MCF 10A (cell line): ENCODE measurements at places on chromosomes 7 and 10. TPM values are rescaled to one million over a fixed set of nuclear protein-coding genes. Genes with fewer than 3 reads are reported as not detected.

Gene ZNF425
- total RNA-seq: 2.6 and 3.3 TPM in 2 replicates

- H3K4me1 ChIP-seq: no peaks in the 10 kb centered on the region
- H3K27ac ChIP-seq: no peak overlapping the region
- H3K36me3 ChIP-seq: no peaks in the 10 kb centered on the region
- H3K27me3 ChIP-seq: peaks cover 11% of the 10 kb centered on the region
Measured at GRCh38 chr7:97421307-97421930, 303.9 kb downstream of the SDHAF3 start.

DNA sequence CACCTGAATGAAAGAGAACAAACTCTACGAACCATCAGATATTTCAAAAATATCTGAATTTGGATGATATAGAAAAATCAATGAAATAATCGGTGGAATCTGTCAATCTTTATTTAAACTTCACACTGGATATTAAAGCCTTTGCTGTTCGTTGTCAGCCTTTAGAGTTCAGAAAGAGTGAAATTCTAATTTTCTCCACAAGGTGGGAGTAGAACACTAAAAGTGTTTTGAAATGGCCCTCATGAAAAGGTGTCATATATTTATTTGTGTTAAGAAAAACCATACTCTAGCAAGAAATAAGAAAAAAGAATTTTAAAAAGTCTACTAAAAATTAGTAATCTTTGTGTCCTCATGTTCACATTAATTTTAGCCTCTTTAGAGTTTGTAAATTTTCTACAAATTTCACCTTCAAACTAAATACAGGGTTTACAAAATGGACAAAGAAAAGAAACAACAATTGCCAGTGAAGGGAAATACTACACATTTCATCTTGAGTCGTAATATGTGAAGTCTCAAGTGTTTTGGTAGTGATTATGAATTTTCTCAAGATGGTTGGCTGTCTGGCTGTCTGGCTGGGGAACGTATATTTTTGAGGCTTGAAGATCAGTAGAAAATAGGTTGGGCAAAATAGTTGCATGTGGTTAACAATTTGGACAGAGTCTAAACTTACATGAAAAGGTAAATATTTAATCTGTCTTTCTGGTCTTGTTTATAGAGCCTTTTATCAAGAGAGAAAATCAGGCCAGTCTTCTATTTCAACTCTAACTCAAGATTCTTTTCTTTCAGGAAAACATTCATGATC, 43.7 kb downstream of the DNAJB9 start:
- H3K27me3 ChIP-seq: peaks cover 40% of the 10 kb centered on the region
- peak; percentile 56 for DNase-seq
- no peak overlapping the region for H3K27ac ChIP-seq
- no peaks in the 10 kb centered on the region for H3K36me3 ChIP-seq

DNA sequence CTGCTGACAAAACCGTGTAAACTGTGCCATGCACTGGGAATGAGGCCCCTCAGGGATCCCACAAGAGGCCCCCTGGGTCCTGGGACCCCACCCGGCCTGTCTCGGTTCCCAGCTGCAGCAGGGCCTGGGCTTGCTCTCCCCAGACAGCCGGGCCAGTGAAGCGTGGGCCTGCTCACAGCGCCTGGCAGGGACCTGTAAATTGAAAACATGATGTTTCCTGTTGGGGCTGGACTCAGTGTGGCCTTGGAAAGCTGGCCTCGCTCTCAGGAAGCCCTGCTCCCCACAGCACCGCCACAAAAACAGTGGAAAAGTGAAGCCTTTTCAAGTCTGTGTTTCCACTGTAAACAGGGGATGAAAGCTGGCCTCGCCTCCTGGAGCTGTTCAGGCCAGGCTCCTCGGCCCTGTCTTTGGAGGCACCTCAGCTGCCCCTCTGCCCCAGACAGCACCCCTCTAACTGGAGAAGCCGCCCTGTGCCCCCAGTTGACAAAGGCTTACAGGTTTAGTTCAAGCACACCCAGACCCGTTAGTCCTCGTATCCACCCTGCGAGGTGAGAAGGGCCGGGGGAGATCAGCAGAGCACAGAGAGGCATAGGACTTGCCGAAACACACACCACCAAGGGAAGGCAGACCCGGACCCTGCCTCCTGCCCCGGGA, 108.3 kb downstream of the ZMIZ1 start:
- no peak overlapping the region for H3K27ac ChIP-seq
- peaks cover 13% of the 10 kb centered on the region for H3K4me1 ChIP-seq
- H3K4me3 ChIP-seq: no peak overlapping the region

DNA sequence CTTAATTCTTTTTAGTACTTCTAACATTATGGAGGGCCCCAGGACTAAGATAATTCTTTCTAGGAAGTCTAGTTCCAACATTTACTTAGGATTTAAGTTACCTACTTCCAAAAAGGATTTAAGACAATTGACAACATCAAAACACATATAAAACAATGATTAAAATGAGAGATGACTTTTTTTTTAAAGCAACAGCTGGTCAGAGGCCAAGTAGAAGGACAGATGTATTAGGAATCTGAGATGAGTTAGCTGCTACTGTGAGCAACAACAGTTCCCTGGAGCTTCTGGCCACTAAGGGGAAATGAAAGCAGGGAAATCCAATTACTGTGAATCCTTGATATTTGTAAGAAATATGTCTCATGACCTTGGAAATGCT, 222.3 kb downstream of the PHTF2 start:
- no peak for DNase-seq
- H3K27ac ChIP-seq: no peak overlapping the region
- peaks cover 5% of the 10 kb centered on the region for H3K4me1 ChIP-seq
- no peak overlapping the region for H3K4me3 ChIP-seq

DNA sequence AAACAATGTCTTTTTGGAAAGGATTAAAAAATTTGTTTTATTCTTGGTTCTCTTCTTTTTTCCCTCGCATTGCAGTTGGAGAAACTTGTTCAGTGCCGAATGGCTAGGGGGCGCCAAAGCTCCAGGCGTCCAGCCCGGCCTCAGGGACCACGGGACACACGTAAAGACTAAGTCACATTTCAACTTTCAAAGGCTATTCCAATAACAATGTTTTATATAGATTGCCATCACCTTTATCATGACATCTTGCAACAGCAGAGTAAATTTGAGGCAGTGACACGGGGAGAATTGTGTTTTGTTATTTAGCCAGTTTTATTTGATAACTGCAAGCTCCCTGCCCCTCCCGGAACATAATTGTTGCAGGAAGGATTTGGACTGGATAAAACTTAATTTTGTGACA, 2.2 kb upstream of the IGFBP3 start:
- H3K27ac ChIP-seq: no peak overlapping the region
- H3K4me1 ChIP-seq: peaks cover 45% of the 10 kb centered on the region
- H3K36me3 ChIP-seq: no peaks in the 10 kb centered on the region
- peak; percentile 71 for DNase-seq
- no peaks in the 10 kb centered on the region for H3K27me3 ChIP-seq

DNA sequence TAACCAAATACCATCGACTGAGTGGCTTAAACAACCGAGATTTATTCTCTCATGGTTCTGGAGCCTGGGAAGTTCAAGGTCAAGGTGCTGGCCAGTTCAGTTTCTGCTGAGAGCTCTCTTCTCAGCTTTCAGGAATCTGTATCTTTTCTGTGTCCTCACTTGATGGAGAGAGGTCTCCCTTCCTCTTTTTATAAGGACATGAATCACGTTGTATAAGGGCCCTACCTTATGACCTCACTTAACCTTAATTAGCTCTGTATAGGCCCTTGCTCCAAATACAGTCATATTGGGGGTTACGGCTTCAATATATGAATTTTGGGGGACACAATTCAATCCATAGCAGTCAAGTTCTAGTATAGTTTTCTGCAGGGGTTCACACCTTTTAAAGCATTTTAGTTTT, 135.2 kb upstream of the ADO start:
- no peak for DNase-seq
- H3K36me3 ChIP-seq: no peaks in the 10 kb centered on the region
- no peak overlapping the region for H3K27ac ChIP-seq
- H3K27me3 ChIP-seq: peaks cover 5% of the 10 kb centered on the region

Gene ARHGEF5
- total RNA-seq: 48.2 and 54.7 TPM in 2 replicates

Gene DYDC2
- total RNA-seq: not detected in 2 replicates

Gene BRAF
- 32.2 and 33.7 TPM in 2 replicates for total RNA-seq

DNA sequence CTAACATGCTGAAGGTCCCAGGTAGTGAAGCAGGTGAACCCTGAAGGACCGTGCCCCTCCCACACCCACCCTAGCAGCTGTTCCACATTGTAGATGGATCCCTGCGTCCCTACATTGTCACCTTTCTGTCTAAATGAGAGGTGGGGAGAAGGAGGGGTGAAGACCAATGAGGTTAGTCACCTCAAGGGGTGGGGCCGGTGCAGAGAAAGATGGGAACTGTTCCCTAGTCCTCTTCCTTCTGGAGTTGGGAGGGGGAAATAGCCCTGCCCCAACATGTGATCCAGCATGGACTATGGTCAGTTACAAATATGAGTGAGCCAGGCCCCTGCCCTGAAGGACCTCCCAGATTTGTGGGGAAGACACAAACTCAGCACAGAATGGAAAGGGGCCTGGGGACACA, 124.5 kb downstream of the LHPP start:
- H3K4me3 ChIP-seq: no peak overlapping the region
- H3K36me3 ChIP-seq: no peaks in the 10 kb centered on the region
- H3K4me1 ChIP-seq: no peaks in the 10 kb centered on the region

Gene NHLRC2
- total RNA-seq: 39.8 and 40.3 TPM in 2 replicates
